ENCODE measurements at places on chromosomes 2 and 18.

DNA sequence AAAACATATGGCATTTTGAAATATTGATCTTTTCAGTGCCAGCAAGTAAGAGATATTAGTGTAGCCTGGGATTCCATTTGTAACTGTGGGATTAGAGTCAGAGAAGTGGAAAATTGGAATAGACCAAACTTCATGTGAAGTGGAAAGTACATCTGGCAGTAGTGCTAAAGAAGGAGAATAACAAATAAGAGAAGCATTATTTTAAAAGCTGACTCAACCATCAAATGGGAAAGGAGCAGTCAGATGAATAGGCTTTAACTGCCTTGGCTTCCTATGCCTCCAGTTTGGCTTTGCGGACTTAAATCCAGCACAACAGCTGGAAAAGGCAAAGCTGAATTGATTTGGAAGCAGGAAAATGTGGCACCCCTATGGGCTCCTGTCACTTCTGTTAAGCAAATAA lies 623.1 kb downstream of the TSN start:
- DNase-seq, result no peak

DNA sequence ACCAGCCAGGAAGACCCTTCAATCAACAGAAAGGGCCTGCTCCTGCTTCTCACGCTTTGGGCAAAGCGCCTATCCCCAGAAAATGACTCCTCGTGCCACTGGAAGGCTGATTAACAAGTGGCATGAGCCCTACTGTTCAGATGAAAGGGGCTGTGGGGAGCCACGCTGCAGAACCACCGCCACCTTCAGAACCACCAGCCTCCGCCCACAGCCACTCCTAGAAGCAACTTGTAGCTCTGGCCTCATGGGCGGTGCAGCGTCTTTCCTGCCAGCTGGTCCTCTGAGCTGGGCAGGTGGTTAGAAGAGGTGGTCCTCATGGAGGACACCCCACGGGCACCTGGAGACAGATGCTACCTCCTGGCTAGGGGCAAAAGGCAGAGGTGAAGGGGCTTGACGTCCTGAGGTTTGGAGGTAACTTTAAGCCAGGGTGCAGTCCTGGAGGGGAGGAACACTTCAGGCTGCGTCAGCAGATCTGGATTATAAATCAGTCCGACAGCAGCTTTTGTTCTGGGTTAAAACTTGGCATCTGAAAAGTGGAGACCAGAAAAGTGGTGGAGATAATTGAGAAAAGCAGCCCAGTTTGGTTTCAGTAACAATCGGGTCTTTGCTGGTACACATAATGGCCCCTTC lies 861 bp upstream of the SEMA4C start:
- DNase-seq, result no peak

DNA sequence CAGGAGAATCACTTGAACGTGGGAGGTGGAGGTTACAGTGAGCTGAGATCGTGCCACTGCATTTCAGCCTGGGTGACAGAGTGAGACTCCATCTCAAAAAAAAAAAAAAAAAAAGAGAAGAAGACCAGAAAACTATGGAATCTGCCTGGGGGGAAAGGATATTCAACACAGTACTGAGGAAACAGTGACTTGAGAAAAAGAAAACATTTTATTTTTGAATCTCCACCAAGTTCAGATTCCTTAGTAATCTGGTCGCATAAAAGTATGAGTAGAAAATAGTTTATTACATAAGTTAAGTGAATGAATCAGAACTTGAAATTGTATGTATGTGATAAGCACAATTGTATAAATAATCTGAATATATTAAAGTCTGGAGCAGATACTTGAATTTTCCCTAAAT lies 13.0 kb upstream of the HAT1 start:
- DNase-seq, result no peak

GRCh38 chr2:48540237-48540935 lies 10.4 kb downstream of the STON1 start:
- no peak for DNase-seq

DNA sequence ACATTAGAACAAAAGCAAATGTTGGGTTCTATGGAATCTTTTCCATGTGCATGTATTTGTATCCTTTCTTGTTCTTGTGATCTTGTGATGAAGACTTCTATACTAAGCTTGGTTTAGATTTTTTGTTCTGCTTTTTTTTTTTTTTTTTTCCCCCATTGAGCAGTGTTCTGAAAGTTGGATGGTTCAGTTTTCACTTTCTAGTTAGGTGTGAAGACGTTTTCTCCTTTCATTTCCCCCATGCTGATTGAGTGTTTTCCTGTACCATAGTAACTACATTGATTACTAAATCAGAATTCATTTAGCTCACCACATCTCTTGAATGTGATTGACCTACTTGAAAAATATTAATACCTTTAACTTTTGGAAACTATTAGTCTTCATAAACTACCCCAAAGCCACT lies 34.1 kb downstream of the NOP58 start:
- no peak for DNase-seq

DNA sequence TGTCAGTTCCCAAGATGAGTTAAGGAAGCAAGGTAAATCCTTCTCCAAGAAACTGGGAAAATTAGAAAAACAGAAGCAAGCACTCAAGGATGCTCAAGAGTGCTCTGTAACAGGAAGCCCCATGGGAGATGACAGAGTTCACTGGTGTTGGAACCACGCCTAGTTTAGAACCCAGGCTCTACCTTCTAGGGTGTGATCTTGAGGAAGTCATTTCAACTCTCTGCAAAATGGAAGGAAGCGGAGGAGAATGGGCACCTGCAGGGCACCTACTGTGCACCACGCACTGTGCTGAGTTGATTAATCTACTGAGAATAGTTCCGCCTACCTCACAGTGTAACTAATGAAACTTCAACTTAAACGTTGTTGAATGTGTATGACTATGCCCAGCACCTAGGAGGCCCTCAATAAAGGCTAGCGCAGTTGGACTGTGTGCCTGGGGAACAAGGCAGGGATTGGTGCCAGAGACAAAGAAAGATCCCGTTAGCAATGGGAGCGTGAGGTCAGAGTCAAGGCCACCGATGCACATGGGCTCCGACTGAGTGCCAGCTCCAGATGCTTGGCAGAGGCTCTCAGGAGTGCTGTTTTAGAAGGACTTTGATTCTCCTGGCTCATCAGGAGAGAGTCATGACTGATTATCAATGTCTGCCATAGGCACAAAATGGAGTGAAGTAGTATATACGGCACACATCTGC lies 93.7 kb downstream of the MAPK4 start:
- DNase-seq, result no peak

DNA sequence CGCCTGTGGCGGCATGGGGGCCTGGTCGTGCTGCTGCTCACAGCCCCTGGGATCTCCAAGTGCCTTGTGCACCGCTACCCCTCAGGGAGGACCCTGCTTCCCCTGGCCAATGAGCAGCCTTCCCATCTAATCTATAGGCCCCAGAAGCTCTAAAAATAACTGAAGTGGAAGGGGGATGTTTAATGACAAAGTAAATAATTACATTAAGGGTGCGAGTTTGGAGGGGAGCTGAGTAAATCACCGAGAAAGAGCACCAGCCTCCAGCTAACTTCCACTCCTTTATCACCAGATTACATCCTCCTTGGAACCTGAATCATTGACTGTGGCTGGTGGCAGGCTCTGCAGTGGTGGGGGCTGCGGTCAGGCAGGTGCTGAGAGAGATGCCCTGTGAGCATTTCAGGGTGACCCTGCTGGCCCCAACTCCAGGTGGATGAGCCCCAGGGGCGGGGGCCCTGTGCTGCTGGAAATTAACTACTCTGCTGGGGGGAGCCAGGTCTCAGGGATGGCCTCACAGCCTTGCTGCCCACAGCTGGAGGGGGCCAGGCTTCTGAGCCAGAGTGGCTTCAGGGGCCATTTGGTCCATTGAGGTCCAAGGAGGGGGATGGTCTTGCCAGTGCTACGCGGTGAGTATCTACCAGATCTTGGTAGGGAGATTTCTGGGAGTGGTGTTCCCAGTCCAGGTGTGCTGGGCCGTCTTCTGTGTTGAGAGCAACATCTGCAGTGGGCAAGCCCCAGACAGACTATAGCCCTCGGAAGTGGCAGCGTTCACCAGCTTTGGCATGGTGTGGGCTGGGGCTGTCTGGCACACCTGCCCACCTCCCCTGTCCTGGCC lies 74.2 kb downstream of the GLI2 start:
- DNase-seq, result no peak

DNA sequence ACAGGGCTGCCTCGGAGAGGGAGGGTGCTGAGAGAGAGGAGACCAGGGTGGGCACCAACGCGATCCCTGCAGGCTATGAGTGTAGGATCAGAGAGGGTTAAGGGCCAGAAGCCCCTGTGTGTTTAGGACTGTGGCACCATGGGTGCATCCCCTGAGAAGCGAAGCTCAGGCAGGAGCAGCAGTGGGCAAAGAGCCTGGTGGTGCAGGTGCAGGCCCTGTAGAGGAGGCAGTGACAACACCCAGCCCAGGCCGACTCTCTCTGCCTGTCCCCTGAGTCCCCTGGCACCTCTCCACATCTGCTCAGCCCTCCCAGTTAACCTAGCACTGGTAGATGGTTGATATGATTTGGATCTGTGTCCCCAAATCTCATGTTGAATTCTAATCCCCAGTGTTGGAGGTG lies 139.8 kb downstream of the RNF152 start:
- no peak for DNase-seq

Data from left forelimb (tissue), 1 donor.